Natural killer cell (primary cell): ENCODE measurements at places on chromosomes 4 and X.

- no peak for DNase-seq
These were observed 25.8 kb upstream of the ARHGAP24 start for GRCh38 chr4:85448906-85449890.

DNA sequence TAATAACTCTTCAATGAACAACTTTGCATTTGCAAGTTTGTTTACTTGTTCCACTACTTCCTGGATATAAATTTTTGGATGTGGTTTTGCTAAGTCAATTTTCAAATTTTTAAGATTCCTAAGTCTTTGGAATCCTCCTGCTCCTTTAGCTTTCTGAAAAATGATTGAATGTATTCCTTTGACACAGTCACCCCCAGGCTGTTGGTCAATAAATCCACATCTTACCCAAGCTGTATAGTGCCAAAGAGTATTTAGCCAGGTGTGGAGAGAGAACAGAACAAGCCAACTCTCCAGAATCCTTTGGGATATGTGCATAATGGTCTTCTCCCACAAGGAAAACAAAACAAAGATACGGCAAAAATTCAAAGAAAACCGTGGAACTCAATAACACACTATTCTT lies 56.9 kb upstream of the INTU start:
- DNase-seq: no peak

- DNase-seq: no peak
These were observed 26.4 kb downstream of the NOP14 start for GRCh38 chr4:2936773-2937145.

- no peak for DNase-seq
These were observed 8.9 kb downstream of the CCNA2 start for GRCh38 chr4:121814756-121815155.

GRCh38 chr4:7121866-7122653 lies 54.2 kb upstream of the GRPEL1 start:
- no peak for DNase-seq

GRCh38 chr4:94515365-94515764 lies 63.6 kb downstream of the PDLIM5 start:
- DNase-seq: no peak

- DNase-seq: no peak
These were observed 32.4 kb downstream of the PRMT9 start for GRCh38 chr4:147651563-147651962.

DNA sequence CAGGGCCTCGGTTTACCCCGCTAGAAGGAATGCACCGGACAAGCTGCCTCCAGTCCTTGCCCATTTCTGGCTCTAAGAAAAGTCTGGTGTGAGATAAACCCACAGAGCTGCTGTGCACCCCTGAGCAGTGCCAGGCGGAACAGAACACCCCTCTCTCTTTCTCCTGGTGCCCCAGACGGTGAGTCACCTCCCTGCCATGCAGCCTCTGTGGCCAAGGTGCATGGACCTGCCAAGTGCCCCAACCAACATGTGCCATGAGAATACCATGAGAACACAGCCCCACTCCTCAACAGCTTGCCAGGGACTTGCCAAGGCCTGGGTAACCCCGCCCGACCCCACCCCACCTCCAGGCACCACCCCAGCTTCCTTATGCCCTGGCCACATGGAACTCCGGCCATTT lies 47.7 kb upstream of the MAN2B2 start:
- DNase-seq: no peak

GRCh38 chr4:76624931-76625715 lies 190.1 kb downstream of the SHROOM3 start:
- DNase-seq: no peak

- DNase-seq: no peak
These were observed 19.0 kb upstream of the CWH43 start for GRCh38 chr4:48967101-48967500.

DNA sequence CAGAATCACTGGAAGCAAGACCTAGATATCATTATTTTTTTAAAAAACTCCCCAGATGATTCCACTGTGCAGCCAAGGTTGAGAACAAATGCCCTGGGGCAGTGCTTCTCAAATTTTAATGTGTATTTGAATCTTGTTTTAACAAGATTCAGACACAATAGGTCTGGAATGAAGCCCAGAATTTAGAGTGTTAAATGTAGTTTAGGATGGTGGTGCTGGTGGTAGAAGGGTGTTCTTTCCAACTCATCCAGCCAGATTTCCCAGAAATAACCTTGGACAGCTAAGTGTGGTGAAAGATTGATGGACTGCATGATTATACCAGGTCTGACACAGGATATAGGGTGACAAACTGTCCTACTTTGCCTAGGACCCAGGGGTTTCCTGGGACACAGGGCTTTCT lies 120.1 kb upstream of the MED14 start:
- DNase-seq: no peak

DNA sequence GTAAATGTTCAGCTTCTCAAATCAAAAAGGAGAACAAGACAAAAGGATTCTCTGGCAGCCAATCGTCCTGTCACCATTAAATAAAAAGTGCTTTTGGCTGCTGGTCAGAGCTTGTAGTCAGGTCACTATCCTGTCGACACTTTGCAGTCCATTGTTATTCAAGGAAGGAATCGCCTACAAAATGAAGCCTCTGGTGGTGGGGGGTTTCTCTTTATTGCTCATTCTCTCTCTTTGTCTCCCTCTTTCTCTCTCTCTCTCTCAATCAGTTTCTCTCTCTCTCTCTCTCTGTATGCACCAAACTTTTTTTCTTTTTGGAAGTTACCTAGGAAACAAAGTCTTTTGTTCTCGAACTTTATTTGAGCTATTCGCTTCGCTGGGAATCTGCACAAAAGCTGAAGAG lies 17.6 kb upstream of the SCML1 start:
- no peak for DNase-seq

DNA sequence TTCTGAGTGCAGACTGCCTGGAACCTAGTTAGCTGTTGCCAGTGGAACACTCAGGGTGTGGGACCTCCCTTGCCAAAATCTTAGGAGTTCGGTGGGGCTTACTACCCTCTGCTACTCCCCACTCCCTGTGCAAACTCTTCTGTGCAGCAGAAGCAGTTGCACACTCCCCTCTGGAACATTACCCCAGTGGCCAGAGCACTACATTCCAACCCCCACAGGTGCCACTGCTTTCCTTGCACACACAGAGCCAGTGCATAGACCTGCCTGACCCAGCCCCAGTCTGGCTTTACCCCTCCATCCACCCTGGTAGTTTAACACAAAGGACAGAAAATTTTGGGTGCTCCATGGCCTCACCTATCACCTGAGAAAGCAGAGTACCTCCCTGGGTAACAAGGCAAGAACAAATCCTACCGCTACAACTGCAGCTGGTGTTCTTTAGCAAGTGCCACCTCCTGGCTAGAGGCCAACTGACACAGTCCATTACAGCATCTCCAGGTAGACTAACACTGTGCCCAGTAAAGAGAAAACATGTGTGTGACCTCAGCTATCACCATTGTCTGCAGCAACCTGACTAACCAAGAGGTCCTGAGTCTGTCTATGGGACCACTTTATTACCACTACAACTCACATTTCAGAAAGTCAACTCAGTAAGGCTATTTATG lies 11.5 kb upstream of the RASSF6 start:
- DNase-seq: no peak
